ENCODE measurements at places on chromosomes 2 and 18.
A peak's percentile ranks its signal among the peaks of the same experiment; 100 is the strongest.

GRCh38 chr2:189305291-189305943 is 125.9 kb upstream of the COL5A2 start:
- no peak for DNase-seq

- peak; percentile 44 for DNase-seq
Observed at GRCh38 chr2:44155666-44156446, 12.8 kb upstream of the PPM1B start.

- no peak for DNase-seq
Observed at GRCh38 chr2:88764850-88765153, 73.3 kb downstream of the RPIA start.

GRCh38 chr2:39994151-39994550 is 215.1 kb upstream of the THUMPD2 start:
- DNase-seq: no peak

GRCh38 chr2:54864727-54865126 is 141.3 kb downstream of the EML6 start:
- DNase-seq: no peak

GRCh38 chr2:127860130-127860529 is 2.2 kb upstream of the POLR2D start:
- no peak for DNase-seq

GRCh38 chr18:22930089-22930713 is 2.9 kb upstream of the RBBP8 start:
- DNase-seq: peak; percentile 40

DNA sequence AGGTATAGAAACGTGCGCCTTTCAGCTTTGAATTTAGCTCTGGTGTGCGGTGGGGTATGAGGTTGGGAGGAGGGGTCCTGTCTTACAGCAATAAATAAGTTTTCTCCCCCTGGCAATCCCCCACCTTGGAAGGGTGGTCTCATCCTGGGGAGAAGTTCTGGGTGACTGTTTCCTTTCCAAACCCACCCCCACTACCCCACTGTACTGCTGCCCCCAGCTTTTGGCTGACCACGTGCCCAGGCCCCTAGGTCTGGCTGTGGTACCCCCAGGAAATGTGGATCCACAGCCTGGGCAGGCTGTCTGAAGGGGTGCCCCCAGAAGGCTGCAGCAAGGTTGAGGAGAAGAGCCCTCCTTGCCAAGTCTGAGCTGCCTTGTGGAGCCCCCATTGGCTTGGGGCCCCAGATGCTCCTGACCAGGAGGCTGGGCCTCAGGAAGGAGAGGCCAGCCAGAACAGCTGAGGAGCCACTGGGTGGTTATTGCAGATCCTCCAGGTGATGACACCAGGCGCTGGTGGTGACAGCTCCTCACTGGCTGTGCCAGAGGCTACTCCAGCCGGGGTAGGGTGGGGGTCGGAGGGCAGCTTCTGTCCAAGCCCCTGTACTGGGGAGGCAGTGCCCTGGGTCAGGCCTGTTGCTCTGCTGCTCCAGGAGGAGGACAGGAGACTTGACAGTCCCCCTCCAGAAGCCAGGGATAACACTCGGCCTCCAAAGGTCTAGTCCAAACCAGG is 24.2 kb downstream of the CCT7 start:
- no peak for DNase-seq

DNA sequence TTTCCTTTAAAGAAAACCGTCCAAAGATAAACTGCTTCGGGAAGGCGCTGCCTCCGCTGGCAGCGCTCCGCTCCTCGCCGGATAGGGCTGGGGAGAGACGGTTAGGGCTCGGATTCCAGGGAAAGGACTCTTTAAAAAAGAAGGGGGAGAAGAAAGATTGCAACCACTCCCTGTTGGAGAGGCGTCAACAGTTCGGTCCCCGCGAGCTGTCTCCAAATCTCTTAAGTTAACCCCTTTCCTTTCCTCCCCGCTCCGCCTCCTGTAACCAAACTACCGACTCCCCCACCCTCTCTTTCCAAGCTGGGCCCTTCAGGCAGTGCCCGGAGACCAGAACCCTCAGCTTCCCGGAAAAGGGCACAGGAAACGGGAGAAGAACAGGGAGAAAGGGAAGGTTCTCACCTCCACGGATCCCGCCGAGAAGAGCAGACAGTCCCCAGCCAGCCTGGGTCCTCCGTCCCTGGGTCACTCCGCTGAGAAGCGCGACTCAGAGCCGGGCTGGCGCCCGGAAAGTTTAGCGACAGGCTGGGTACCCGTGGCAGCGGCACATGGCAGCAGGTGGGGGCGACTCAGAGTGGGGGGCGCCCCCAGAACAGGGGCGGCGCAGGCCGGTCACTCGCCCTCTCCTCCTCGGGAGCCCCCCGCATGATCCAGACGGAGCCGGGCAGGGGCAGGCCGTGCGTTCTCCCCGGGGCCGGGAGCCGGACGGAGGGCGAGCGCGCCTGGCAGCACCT is 675 bp downstream of the FZD5 start:
- DNase-seq: peak; percentile 41

DNA sequence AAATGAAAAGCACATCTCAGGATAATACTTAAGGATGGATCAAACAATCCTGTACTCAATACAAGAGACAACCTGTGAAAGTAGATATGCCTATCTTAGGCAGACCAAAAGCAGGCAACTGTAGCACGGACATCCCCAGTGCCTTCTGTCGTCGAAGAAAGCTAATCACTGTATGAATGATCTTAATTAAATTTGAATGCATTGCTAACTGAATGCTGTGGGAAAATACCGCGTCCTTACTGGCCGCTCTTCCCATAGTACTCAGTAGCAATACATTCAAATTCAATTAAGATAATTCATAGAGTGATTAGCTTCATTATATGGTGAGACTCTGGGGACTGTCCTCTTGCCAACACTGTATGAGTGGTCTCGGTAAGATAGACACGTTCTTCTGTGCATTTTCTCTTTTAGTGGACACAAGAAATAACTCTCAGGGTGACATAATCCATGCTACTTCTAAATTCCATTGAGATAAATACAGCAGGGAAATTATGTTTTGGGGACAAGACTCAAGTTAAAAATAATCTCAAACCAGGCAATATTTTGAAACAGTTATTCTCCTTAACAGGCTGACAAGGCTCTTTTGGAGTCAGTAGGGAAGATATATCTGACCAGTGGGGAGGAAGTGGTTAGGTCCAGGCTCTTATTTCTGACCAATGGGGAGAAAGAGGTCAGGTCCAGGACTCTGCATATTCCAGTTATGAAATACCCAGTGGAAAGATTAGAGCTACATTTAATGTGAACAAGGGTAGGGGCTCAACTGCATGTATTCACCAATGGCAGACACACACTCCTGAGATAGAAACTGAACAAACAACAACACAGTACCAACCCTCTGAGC is 97.3 kb downstream of the DOCK10 start:
- no peak for DNase-seq
